ENCODE measurements at places on chromosomes 2 and 18.

DNA sequence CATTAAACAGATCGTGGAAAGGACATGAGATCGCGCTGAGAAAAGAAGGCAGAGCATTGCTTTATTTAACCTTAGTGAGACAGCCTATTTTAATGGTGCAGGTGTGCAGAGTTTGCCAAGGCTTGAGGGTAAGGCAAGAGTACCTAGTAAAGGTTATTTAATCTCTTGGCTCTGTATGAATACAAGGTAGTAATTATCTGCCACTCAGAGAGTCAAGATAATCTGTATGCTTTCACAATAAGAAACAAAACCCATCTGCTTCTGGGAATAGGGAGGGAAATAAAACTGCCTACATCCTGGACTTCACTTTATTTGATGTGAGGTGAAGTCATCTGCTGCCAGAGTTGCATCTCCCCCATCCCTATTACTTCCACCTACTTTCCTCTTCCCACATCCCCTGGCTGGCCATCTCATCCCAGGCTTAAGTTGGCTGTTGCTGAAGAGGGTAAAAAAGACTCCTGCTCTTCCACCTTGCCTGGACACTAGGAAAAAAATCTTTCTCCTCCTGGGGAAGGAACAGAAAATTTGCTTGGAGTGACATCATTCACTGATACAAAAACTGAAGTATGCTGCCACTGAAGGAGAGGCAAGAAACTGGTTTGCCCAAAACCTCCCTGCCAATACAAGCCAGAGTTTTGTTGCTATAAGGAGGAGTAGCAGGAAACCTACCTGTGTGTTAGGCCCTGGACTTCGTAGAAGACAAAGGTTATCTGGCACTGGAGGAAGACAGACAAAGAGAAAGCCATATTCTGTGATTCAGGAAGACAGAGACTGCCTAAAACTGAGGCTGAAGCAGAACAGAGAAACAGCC lies 35.8 kb upstream of the ARHGAP25 start:
- DNase-seq = peak; percentile 77

GRCh38 chr2:105790461-105791149 lies 45.9 kb downstream of the NCK2 start:
- no peak for DNase-seq

DNA sequence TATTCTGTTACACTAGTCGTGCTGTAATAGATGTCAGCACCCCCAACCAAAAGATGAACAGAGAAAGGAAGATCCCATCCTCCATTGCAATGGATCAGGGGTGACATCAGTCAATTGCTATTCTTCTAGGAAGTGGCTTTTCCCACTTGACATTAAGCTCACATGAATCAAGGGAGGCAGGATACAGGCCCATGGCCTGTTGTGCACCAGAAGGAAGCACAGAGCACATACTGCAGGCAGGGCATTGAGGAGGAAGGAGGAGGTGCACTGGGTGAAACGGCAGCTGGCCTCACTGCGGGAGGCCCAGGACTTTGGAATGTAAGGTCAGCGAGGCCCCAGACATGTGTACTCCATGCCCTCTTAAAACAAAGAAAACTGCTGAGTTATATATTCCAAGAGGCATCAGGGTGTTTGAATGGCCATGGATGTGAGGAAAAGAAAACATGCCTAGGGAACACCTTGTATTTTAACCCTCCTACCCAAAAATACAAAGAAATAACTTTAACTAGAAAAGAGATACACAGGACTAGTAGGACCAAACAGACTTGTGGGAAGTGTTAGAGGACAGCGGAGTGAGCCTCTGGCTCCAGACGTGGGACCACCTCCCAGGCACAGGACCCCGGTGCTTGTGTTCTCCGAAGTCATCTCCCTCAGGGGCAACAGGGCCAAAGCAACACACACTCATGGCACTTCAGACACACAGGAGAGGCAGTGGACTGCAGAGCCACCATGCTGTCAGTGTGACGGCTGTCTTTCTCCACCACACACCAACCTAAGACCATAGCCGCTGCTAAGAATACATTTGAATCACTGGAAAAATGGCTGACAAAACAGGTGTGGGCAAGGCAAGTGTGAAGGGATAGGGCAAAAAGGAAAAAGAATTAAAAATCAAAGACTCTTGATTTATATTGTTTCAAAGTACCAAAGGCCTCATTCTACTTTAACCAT lies 51.4 kb upstream of the RIOK3 start:
- peak; percentile 48 for DNase-seq

GRCh38 chr18:62452280-62452831 lies 70.5 kb upstream of the ZCCHC2 start:
- DNase-seq = no peak

- DNase-seq = no peak
Observed at GRCh38 chr2:191304939-191305875, 60.0 kb downstream of the MYO1B start.

Data from NCI-H2029 (cell line).